Activated T-cell treated with anti-CD3 and anti-CD28 coated beads, Interleukin-2, amount 50 U/mL, for 72 hours (primary cell): ENCODE measurements at places on chromosomes 4 and X.

DNA sequence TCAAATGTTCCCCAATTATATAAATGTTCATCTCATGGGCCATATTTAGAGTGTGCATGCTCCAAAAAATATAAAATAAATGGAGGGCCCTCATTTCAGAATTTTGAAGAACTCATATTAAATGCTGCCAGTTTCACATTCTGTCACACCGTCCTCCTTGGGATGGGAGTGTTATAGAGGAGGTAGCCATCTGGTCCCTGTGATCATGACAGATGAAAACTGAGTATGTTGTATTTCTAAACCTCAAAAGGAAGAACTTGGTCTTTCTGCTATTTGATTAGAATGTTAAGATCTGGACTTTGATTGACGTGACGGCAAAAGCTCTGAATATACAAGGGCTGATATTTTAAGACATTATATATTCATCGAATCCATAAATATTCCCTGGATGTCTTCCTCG, 308.0 kb downstream of the RAPGEF2 start:
- DNase-seq, result no peak

- DNase-seq, result no peak
Observed at GRCh38 chrX:40291553-40291952, 193.8 kb upstream of the BCOR start.

DNA sequence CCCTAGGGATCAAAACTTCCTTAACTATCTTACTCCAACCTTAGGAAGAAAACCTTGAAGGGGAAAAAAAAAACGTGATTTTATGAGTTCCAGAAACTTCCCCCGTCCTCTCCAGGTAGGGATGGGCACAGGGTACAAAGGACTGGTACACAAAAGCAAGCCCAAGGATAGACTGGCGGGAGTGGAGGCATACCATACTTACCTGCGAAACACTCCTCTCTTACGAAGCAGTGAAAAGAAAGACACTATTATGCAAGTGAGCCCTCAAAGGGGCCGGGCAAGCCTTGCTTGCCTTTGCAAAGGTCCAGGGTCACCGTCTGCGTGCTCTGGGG, 651 bp downstream of the TSPAN6 start:
- no peak for DNase-seq

- no peak for DNase-seq
Observed at GRCh38 chr4:54855191-54855854, 197.6 kb downstream of the KIT start.

GRCh38 chrX:15646543-15646942, 18.1 kb downstream of the CLTRN start:
- DNase-seq, result no peak

- DNase-seq, result no peak
Observed at GRCh38 chrX:41491267-41492004, 44.3 kb downstream of the NYX start.

DNA sequence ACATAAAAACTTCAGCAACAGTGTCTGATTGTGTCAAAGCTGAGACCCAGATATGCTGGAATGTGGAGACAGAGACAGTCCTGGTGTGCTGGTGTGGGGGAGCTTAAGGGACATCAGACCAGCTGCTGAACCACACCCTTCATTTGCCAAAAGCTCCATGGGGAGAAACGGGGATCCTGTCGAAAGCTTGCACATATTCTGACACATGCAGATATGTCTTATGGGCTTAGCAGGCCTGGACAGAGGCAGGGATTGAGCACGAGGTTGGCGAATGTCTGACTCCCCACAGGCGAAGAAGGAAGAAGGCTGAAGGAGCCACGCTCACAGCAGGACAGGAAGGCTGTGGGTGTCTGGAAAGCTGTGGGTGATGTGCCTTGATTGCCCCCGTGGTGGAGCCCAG, 72.1 kb upstream of the ACSL1 start:
- no peak for DNase-seq

- no peak for DNase-seq
Observed at GRCh38 chr4:149932188-149932587, 116.5 kb upstream of the IQCM start.

DNA sequence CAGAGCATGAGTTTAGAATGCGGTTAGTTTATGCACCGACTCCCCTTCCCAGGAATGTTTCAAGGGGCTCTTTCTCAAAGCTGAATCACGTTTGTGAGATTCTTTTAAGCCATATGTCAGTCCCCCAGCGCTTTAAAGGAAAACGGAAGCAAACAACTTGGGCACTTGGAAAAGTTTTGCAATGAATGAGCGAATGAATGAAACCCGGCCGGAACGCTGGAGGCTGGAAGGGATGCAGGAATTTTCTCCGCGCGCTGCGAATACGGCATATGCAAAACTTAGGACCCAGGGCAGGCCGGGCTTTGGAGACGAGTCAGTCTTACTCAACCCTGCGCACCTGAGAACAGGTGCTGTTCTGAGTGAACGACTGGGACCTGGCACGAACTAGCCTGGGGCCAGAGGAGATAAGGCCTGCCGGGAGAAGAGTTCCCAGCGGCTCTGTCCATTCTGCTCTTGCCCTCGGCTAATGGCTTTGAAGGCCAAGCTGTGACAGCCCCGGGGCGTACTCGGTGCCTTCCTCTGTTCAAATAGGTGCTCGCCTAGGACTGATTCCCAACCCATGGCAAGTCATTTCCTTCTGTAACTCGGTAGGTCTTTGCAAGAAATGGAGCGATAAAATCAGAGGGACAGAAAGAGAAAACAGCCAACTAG, 743 bp upstream of the NRK start:
- no peak for DNase-seq

GRCh38 chr4:5710065-5710960, 688 bp upstream of the EVC start:
- DNase-seq, result no peak

DNA sequence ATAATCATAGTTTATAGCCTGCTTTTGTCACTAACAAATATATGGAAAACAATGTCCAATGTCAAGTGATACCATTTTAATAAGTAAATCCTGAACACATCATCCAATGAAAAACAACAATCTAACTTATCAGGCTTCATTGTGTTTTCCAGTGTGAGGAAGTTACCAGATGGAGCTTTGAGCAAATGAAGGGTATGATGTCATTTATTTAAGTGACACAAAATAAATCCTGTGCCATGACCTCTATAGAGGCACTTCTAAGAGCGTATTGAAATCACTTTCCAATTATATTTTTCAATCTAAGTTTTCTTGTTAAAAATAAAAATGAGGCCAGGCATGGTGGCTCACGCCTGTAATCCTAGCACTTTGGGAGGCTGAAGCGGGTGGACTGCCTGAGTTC, 48.2 kb upstream of the NMU start:
- DNase-seq, result no peak

GRCh38 chr4:74278490-74278889, 29.8 kb upstream of the EPGN start:
- no peak for DNase-seq

DNA sequence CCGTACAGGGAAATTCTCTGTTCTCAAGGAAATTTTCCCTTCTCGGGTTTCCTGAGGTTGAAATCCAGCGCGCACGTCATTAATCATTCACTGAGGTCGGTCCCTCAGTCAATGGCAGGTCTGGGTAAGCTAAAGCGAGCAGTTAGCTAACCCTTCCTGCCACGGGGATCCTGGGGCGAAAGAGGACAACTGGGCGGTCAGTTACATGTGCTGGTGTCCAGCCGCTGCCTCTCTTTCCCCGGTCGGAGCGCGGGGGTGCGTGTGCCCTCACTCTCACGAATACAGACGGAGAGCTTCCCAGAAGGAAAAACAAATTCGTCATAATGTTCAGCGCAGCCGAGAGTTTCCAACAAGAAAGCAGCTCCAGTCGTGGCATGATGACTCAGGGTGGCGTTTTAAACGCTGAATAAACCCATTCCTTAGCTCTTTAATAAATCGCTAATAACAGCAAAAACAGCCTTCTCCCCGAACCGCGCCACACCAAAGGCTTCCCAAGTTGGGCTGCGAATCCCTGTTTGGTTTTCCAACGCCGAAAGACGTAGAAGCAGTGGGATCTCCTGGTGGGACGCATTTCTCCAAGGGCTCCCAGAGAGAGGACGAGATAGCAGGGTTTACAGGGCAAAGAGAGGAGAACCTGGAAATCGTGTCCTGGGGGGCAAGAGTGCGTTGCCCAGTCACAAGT, 752 bp upstream of the FGF5 start:
- no peak for DNase-seq

DNA sequence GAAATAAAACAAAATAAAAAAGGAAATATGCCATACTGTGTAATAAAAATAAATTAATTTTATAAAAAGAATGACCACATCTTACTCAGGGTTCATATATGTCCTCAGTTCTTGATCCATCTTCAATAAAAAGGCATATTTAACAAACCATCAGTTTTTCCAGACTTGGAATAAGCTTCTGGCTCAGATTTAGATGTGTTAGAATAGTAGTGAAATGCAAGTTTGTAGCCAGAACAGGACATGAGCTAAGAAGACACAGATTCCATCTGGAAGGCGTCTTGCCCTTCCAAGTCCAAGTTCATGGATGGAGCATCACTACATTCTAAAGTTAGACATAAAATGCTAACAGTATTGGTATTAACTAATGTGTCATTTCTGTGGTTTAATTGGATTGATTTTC, 10.3 kb upstream of the LSM6 start:
- DNase-seq, result no peak

- DNase-seq, result no peak
Observed at GRCh38 chrX:72128881-72129280, 2.8 kb downstream of the RTL5 start.
